NCI-H526 (cell line): ENCODE measurements at places on chromosomes 11 and 22.

- DNase-seq, result no peak
Measured at GRCh38 chr11:65774525-65775306, 6.1 kb downstream of the AP5B1 start.

DNA sequence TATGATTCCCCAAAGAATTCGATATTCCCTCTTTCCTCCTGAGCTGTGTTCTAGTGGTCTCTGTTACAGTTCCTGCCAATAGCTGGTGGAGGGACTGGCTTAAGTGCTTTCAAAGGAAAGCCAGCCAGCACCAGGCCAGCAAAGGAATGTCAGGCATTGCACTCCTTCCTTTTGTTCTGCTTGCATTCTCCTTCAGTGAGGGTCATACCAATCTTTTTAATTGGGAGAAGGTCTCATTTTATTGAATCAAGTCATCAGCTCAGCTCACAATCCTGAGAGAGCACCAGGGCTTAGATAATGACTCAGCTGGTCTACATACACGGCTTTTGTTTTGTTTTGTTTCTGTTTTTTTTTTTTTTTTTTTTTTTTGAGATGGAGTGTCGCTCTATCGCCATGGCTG lies 222.9 kb downstream of the NAV2 start:
- DNase-seq, result peak; percentile 19

DNA sequence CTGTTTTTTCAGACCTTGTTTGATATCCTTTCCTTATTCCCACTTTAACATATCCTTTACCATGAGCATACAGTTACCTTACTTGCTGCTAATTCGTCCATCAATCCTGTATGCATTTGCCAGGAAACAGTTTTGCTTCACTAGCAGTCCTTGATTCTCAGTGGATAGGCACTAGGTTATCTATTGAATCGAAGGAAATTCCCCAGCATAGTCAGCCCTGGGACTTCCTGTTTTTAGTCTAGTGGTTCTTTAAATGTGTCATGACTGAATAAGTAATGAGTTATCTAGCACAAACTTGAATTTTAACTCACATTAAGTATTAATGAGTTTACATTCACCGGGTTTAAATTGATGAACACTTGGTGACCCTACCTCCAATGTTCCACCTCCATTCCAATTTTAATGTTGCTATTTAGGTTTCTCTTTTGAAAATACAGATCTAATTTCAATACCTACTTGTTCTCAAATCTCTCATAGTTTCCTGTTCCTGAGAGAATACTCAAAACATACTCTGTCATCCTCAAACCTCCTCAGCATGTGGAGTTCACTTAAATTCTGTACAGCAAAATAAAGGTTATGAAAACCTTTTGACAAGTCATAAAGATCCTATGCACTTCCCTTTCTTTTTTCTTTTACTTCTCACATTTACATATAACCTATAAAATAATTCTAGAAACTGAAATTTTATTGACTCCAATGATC lies 1375.1 kb upstream of the TENM4 start:
- no peak for DNase-seq

- no peak for DNase-seq
Measured at GRCh38 chr22:25472382-25472781, 92.1 kb upstream of the GRK3 start.

GRCh38 chr22:29786031-29786430 lies 18.9 kb downstream of the UQCR10 start:
- DNase-seq, result no peak

GRCh38 chr11:15141381-15141780 lies 26.7 kb downstream of the INSC start:
- no peak for DNase-seq

DNA sequence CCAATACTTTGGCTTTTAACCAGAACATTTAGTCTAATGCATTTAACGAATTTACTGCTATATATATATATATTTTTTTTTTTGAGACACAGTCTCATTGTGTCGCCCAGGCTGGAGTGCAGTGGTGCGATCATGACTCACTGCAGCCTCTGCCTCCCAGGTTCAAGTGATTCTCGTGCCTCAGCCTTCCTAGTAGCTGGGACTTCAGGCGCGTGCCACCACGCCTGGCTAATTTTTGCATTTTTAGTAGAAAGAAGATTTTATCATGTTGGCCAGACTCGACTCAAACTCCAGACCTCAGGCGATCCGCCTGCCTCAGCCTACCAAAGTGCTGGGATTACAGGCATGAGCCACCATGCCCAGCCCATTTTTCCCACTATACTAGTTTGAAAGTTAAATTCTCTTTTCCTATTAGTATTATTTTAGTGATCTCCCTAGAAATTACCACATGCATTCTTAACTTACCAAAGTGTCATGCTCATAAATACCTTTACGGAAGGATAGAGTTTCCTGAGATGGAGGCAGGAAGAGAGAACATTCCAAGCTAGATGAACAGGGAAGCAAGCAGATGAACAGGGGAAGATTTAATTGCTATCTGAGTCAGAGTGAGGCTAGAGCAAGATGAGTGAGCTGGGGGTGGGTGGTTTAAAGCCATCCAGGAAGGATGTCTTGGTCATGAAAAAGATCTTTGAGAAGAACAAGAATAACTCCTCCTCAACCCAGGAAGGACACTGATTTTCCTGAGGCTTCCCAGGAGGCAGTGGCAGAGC lies 4.4 kb upstream of the PGAP2 start:
- DNase-seq, result no peak

DNA sequence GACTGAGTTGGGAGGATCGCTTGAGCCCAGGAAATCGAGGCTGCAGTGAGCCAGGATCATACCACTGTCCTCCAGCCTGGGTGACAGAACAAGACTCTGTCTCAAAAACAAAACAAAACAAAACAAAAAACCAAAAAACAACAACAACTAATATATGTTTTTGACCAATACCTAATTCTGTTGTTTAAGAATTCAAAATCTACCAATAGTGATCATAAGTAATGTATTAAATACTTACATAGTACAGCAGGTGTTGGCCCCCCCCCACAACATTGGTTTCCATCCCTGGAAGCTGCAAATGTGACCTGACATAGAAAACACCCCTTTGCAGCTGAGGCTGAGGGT lies 74.7 kb downstream of the KCNQ1 start:
- DNase-seq, result no peak

- DNase-seq, result no peak
Measured at GRCh38 chr22:49350441-49351121, 477.1 kb downstream of the BRD1 start.

DNA sequence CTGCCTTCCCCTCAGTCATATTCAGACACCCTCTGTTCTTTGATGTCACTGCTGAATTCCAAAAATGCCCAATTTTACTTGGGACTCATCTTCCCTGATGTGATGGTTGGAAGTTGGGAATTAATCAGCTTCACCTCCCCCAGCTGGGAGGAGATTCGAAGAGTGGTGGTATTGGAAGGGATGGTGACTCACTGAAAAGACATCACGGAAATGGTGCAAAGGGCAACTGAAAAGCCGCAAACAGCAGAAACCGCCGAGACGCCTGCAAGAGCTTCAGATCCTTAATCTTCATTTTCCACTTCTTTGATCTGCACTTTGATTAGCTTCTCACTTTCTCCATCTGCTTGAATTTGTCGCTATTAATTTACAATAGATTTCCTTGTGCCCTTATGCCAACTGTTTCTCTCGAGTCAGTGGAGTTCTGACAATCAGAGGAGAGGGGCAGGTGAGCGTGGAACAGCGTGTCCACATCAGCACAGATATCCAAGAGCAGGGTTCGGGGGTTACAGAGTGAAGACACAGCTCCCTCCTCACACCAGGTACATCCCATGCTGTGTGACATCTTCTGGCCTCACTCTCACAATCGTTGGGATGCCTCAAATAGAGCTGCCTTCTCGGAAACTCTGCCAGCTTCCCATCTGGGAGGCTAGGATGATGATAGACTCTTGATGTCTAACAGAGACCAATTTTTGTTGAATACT lies 325.4 kb downstream of the BRD1 start:
- DNase-seq, result no peak

DNA sequence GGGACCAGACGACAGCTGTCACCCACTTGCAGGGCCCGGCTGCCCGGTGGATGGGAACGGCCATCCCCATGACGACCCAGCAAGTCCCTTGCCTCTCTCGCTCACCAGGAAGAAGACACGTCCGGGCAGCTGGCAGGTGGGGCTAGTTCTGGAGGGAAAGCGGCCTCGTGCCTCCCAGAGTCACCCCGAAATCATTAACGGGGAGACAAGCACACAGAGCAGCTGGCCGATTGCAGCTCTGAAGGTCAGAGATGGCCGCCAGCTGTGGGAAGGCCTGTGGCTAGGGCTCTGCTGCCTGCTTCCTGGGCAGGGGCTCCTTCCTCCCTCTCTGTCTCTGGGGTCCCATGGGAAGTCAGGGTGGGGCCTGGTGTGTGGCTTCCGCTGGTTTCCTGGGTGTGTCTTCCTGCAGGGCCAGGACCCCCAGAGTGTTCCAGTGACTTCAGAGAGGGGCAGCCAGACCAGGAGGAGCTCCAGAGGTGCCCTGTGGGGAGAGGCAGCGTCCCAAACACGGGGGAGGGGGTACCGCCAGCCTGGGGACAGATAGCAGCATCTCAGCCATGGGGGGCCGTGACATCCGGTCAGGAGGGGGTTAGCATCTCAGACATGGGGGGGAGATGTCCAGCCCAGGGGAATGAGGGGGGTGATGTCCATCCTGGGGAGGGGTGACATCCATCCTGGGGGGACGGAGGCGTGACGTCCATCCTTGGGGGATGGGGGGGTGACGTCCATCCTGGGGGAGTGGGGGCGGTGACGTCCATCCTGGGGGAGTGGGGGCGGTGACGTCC lies 114.9 kb downstream of the KCNQ1 start:
- no peak for DNase-seq

DNA sequence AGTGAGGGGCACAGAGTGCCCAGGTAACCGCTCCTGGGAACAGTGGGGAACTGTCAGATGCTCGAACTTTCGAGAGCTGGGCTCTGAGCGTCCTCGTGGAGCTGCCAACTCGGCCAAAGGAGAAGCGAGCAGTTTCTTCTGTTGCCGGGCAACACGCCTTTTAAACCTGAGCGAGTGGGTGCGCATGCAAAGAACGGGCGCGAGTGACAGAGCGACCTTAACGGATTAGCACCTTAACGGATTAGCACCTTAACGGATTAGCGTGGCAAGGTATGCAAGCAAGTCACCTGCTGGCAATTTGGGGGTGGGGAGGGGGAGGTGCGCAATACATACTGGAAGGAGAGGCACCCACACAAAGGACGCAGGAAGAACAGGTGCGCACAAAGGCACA lies 61.8 kb upstream of the PRODH start:
- peak; percentile 21 for DNase-seq

DNA sequence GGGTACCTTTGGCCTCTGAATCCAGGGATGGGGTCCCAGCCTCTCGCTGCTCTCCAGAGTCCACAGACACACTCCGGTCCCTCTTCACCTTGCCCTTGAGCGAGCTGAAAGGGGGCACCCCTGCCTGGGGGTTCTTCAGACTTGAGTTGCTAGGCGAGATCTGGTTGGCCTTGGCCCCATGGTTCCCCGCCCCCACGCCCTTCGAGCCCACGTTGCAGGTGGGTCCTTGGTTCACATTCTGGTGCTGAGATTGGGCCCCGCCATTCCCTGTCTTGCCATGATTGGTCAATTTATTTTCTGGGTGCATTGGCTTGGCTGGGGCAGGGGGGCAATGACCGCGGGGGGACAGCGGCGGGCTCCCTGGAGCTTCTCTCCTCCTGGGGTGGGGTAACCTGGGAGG lies 17.5 kb downstream of the BCL9L start:
- DNase-seq, result no peak
